ENCODE measurements at places on chromosomes 13 and 19. TPM values are rescaled to one million over a fixed set of nuclear protein-coding genes. Genes with fewer than 3 reads are reported as not detected.

Gene SLC25A41
- 0.33 TPM for total RNA-seq

Gene EXOC3L2
- total RNA-seq, result 17.2 TPM

Gene TSHZ3
- 17.8 TPM for total RNA-seq

Gene LILRB2
- 1.5 TPM for total RNA-seq

Gene LYL1
- 8.2 TPM for total RNA-seq

Gene KIR3DL2
- total RNA-seq, result not detected

Gene CGB3
- total RNA-seq, result not detected

Gene KASH5
- not detected for total RNA-seq

Gene LGALS7
- total RNA-seq, result not detected

Gene PLEKHG2
- 8.9 TPM for total RNA-seq

Gene SBSN
- not detected for total RNA-seq

Gene TUBA3C
- not detected for total RNA-seq

Gene CACNG7
- not detected for total RNA-seq

Gene OR4F17
- not detected for total RNA-seq

Gene TTC9B
- not detected for total RNA-seq

Gene PRR19
- not detected for total RNA-seq

Gene FBXO27
- total RNA-seq, result 0.24 TPM

Gene NOTCH3
- total RNA-seq, result 53.9 TPM

Gene DMKN
- 200 TPM for total RNA-seq

Gene ZNF607
- 12.1 TPM for total RNA-seq

Gene ZNF665
- 4.3 TPM for total RNA-seq

Gene GPC6
- 13.4 TPM for total RNA-seq

Gene DHDH
- not detected for total RNA-seq

Gene WBP4
- 19.2 TPM for total RNA-seq

Gene F2RL3
- 44.2 TPM for total RNA-seq

Gene LGALS4
- not detected for total RNA-seq

Gene CRX
- total RNA-seq, result not detected

Gene GRIN3B
- not detected for total RNA-seq

Gene MAST1
- not detected for total RNA-seq

Gene LILRB4
- 4.0 TPM for total RNA-seq

Gene UBE2L5
- total RNA-seq, result not detected

Gene CHST8
- 1.4 TPM for total RNA-seq

Gene SLAIN1
- total RNA-seq, result 25.3 TPM

Gene COL5A3
- total RNA-seq, result 2.0 TPM

Gene ZNF546
- 11.2 TPM for total RNA-seq

Gene GNA15
- 2.3 TPM for total RNA-seq

Gene OSCAR
- total RNA-seq, result 0.39 TPM

Gene FBXO46
- 22.3 TPM for total RNA-seq

Gene GRIK5
- total RNA-seq, result 24.2 TPM

Gene COL4A2
- total RNA-seq, result 145 TPM

Gene KLK6
- total RNA-seq, result not detected

Gene PCDH9
- 17.0 TPM for total RNA-seq

Gene LSR
- total RNA-seq, result 80.0 TPM

Gene C19orf67
- total RNA-seq, result not detected

Gene COMP
- total RNA-seq, result 0.33 TPM

Gene RGCC
- 84.8 TPM for total RNA-seq

Gene TMEM255B
- 6.1 TPM for total RNA-seq

Gene TEX29
- total RNA-seq, result not detected

Gene PSG4
- not detected for total RNA-seq
